ENCODE measurements at places on chromosomes 6 and 20.

DNA sequence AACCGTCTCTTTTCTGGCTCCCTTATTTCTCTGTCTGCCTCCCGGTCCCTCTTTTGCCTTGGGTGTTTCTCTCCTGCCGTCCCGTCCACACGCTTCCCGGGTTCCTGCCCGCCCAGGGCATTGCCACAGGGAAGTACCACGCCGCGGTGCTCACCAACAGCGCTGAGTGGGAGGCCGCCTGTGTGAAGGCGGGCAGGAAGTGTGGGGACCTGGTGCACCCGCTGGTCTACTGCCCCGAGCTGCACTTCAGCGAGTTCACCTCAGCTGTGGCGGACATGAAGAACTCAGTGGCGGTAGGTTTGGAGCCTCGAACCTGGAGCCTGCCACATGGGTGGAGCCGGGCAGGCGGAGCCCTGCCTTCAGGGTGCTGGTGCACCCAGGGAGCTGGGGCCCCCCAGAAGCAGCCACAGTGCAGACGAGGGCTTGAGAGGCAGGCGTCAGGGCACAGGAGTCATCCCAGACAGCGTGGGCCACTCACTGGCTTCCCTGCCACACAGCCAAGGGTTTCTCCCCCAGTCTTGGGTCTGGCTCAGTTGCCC is 21.3 kb downstream of the NPEPL1 start:
- no peak for DNase-seq

DNA sequence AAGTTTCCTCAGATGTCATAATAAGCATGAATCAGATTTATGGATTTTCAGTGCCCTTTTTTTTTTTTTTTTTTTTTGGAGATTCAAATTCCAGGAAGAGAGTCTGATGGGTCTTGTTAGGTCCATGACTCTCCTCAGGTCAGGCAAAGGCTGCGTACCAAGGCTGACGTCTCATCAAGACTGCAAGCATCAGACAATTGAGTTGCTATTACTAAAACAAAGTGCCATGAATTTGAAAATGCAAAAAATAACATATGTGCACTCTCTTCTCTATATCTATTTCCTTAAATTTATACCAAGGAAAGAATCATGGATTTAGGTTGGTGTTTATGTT is 134.7 kb downstream of the FAM83B start:
- no peak for DNase-seq

DNA sequence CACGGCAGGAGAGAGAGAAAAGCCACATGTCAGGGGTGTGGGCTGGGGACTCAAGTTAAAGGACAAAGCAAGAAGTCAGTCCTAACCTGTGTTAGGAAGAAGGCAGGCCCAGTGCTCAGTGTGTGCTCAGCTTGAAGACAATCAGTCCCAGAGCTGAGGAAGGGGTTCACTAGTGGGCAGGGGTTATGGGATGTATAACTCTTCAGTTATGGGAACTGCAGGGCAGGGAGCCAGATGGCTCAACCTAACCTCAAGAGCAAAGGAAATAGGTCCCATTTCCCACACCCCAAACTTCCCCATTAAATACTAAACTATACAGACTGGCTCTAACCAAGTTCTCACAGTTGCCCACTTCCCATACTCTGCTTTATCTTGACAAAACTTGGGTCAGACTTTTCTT is 7.4 kb upstream of the SSTR4 start:
- DNase-seq = no peak

DNA sequence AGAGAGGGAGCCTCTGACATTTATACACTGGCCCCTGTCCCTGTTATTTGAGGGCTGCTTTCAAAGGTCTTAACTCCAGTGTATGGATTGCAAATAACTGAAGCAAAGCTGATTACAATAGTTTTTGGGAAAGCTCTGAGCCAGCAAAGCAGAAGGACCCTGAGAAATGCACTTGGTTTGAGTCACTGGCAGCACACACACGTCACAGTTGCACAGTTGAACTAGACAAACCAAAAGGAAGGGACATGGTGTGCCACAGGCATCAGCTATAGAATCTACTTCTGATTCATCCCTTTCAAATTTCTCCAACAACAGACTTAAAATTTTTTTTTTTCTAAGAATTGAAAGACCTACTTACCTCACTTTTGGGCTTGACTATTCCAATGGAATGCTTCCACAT is 56.4 kb downstream of the SNRNP48 start:
- DNase-seq = no peak

- no peak for DNase-seq
These were observed 34.4 kb downstream of the CDH26 start for GRCh38 chr20:59992526-59993084.

DNA sequence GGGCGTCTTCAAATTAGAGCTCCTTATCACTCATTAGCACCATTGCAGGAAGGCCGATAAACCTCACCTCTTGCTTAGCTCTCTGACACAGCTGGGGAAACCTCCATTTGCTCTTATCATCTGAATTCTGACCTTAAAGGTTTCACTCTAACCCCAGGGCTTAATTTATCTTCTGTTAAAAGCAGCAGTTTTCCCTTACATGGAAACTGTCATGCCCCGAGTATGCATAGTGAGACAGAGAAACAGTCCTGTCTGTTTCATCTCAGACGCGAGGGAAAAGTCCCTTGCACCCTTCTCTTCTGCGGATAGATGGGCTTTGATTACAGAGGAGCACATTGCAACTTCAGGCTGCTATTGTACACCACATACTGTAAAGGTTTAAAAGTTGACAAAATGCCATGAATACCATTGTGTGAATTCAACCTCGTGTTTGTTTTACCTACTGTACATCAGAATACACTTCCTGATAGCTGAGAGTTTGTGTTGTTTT is 191.5 kb upstream of the BMP2 start:
- DNase-seq = no peak

GRCh38 chr6:142819603-142820337 is 125.2 kb downstream of the HIVEP2 start:
- no peak for DNase-seq

DNA sequence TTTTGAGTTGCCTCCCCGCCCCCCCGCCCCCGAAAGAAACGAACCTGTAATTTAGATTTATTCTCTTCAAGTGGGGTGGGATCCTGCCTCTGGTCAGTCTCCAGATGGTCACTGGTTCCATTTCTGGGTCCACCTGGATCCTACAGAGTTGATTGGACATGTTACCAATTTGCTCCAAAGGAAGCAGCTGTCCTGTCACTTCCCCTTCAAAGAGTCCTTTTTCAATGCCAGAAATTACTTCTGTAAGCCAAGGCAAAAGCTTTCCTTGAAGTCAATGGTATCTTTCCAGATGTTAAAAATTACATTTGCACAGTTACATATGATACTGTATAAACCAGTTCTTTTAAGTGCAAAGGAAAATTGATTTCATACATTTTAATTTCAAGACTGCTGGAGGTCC is 12.0 kb upstream of the ANKRD60 start:
- no peak for DNase-seq

- no peak for DNase-seq
These were observed 9.6 kb downstream of the TBXT start for GRCh38 chr6:166157930-166158617.

GRCh38 chr20:43191143-43191542 is 1.4 kb upstream of the PTPRT start:
- no peak for DNase-seq

- no peak for DNase-seq
These were observed 368.1 kb upstream of the MARCKS start for GRCh38 chr6:113488812-113489685.

DNA sequence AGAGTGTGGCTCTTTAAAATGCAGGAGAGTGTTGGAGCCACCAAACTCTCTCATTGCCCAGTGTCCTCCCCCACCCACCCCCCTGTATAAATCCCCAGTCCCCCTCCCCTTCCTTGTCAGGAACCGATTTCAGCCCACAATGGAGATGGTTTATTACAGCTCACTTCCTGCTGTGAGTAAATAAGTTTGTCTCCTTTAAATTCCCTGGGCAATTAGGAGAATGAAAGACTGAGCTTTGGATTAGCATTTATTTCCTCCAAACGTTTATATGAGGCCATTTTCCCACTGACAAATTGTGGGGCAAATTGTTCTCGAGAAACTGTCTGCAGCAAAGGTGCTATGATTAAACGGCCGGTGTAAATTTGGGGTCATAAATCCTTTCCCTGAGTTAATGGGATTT is 128.8 kb downstream of the DHX35 start:
- no peak for DNase-seq

DNA sequence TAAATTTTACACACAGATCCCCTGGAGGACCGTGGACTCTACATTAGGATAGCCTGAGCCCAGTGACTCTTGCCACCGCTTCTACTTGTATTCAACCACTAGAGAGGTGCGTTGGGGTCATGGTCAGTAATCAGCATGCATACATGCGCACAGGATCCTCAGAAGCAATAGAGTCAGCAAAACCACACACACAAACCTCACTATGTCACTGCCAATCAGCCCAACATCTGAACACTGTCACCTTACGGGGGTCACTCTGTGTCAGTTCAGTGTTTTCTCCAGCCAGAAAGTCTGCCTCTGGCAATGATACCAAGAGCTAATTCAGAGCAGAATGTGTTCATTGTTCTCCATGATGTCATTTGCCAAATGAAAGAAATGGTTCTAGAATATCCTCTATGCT is 225.3 kb downstream of the KHDC1L start:
- DNase-seq = no peak

- no peak for DNase-seq
These were observed 33.7 kb upstream of the PLEKHG1 start for GRCh38 chr6:150565945-150566344.

GRCh38 chr20:49916146-49917002 is 1.0 kb upstream of the SPATA2 start:
- no peak for DNase-seq

DNA sequence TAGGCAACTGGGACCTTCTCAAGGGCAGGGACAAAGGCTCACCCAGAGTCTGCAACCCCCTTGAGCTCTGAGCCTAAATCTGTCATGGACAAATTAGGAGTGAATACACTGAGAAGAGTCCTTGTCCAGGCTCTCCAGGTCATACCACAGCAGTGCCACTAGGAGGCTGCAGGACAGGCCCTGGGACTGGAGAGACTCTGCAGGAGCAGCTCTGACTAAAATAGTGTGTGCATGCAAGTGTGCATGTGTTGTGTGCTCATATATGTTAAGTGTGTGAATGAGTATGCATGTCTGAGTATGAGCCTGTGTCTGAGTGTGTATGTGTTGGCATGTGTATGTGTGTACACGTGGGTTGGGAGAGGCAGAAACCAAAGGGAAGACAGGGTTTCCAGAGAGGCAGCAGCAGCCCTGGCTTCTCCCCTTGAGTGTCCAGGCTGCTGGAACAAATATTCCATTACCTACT is 27.1 kb downstream of the MRPL14 start:
- no peak for DNase-seq

- DNase-seq = no peak
These were observed 21.2 kb downstream of the REPS1 start for GRCh38 chr6:138966870-138967269.

- DNase-seq = no peak
These were observed 561.8 kb upstream of the AGPAT4 start for GRCh38 chr6:161835500-161836215.

GRCh38 chr6:32974016-32974333 is 5.6 kb downstream of the BRD2 start:
- DNase-seq = no peak

DNA sequence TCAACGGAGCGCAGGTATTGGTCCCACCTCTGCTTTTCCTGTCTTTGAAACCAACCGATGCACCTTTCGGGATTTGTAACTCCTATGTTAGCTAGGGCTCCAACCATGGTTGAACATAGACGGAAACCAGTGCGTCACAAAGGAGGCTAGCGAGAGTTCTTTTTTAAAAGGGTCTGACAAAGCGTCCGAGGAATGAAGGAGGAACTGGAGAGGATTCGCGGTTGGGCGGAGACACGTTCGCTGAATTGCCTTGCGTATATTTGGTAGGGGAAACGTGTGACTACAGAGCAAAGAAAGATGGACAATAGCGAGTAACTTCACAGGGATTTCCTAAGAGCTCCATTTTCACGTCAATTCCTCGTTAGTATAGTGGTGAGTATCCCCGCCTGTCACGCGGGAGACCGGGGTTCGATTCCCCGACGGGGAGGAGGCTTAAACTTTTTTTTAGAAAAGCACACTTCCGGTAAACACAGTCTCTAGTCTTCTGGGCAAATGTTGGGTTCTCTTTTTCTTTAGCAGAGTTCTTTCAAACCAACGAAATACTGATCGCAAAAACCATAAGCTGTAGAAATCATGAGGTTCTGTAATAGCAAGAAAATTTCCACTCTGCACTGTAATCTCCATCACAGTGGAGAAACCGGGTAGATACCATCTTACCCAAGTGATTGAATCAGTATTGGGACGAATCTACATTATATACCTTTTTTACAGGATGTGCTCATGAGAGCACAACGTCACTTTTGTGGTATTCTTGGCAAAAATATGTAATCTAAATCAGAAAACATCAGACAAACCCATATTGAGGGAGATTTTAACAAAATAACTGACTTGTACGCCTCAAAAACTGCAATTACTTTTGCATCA is 6.6 kb upstream of the ZNF184 start:
- DNase-seq = peak; percentile 92

DNA sequence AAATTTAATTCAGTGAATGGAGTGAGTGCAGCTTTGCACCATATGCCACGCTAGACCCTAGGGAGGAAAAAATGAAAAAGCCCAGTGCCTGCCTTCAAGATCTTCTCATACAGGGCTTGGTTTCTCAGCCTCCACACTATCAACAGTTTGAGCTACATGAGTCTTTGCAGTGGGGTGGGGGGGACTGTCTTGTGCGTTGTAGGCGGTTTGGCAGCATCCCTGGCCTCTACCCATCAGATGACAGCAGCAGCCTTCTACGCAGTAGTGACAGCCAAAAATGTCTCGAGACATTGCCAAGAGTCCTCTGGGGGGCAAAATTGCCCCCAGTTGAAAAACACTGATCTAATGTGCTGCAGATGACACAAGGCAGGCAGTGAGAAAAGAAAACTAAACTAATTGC is 6.2 kb downstream of the CDH22 start:
- DNase-seq = no peak

DNA sequence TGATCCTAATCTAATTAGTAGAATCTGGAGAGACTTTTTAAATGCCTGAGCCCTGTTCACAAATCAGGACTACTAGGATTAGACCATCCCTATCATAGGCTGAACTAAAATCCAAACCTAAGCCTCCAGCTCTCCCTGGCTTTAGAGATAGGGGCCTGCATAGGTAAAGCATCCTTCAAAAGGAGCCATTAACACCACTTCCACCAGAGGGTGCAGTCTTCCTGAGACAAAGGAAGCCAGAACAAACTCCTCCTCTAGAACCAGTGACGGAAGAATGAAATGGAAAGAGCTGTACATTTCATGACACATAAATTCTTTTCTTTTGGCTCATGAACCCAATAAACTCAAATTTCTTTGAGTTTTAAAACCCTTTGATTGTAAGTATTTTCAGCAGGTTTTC is 291.2 kb upstream of the ADGRB3 start:
- peak; percentile 57 for DNase-seq

DNA sequence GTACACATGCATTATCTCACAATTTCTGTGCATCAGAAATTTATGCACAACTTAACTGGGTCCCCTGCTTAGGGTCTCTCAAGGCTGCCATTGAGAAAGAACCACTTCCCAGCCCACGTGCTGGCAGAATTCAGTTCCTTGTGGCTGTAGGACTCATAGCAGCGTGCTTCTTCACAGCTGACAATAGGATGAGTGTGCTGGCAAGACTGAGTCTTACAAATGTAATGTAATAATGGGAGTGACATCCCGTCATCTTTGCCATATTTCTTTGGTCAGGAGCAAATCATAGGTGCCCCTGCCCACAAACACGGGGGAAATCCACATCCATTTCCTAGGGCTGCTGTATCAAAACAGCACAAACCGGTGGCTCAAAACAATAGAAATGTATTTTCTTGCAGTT is 77.4 kb downstream of the FIG4 start:
- no peak for DNase-seq

GRCh38 chr6:105189026-105189820 is 9.4 kb upstream of the POPDC3 start:
- DNase-seq = no peak

Data from SK-N-MC (cell line).